ENCODE measurements at places on chromosomes 7 and 10.

DNA sequence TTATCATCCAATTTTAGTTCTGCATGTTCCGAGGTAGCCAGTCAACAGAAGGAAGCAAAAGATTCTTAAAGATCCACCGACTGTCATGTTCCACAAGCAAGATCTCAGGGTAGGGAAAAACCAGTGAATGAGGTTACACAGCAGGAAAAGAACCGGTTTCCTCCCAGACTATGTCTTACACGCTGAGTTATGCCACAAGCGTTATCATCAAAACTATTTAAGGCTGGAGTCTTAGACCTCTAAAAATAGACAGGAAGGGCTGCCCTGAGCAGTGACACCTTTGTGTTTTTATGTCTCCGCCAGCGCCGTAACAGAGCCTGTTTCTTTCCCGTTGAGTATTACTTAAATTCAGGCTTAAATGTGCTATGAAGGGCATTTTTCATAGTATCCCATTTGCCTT, 48.3 kb downstream of the PROSER2 start:
- DNase-seq: no peak

DNA sequence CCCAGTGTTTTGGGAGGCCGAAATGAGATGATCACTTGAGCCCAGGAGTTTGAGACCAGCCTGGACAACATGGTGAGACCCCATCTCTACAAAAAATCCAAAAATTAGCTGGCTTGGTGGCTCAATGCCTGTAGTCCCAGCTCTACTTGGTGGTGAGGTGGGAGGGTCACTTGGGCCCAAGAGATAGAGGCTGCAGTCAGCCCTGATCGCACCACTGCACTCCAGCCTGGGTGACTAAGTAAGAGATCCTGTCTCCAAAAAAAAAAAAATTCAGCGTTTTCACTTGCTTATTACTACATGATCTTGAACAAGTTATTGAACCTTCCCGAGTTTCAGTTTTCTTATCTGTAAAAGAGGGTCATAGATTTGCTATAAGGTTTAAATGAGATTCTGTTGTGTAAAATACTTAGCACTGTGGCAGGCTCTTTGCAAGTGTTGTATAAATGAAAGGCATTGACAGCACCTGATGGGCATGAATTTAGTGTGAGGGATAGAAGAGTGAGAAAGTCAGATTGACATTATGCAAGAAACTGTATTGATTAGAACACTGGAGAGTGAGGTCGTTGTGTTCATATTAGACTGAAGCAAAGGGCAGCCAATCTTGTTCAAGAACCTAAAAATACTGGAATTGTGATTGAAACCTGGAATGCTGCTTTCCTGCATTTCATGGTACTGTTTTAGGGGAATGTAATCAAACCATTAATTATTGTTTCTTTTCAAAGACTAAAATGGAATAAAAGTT, 136.8 kb downstream of the LCOR start:
- DNase-seq: no peak

DNA sequence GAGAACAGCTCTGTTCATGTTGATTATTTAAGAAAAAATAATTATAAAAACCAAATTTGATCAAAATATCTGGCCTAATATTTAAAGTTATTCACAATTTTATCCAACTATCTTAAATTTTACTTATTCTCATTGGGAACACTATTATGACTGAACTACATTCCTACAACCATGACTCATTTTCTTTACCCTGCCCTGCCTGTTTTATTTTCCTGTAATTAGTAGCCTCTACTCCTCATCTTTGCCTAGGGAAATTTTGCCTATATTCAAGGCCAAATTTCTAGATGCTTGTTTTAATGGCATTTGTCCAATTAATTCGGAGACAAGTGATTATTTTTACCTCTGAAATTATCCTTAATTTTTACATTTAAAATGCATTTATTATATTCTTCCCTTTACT, 289.7 kb upstream of the TMEM229A start:
- DNase-seq: no peak

DNA sequence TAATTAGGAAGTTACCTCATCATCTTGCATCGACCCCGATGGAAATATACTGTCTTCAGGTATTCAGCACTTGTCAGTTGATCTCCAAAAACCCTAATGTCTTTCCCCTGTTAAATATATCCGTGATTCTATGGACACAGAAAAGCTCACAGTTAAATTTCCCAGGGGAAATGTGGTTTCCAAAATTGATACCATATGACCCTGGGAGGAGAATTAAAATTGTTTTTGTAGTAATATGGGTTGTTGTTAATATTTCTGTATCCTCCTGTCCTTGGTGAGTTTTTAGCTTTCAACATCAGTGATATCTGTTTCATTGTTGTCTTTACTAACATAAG, 132.1 kb downstream of the CELF2 start:
- no peak for DNase-seq

DNA sequence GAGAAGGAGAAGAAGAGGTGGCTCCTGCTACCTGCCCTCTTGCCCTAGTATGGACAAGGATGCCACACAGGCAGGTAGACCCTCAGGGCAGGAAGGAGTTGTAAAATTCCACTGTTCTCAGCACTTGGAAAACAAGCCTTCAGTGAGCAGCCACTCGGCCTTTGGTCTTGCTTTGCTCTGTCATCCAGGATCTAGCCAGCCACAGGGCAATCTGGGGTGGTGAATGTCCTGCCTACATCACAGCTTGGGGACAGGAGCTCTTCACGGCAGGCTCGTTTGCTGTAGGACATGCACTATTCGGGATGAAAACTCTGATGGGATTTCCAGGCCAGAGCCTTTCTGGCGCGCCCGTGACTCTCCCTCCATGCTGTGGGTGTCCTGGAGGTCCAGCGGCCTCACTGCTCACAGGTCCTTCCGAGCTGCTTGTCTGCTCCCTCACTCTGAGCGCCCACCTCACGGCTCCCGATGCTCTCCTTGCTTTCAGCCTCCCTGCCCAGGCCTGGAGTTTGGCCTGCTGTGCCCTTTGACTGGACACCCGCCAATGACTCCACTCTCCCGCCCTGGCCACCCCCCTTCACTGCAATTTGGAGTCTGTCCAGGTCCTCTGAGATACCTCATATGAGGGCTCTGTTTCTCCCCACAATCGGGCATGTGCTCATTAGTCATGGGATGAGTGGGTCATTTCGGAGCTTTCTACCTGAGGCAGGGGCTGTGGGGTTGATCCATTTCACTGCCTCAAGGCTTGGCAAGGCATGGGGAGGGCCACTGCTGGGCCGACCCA, 227.2 kb upstream of the GRB10 start:
- DNase-seq: no peak

DNA sequence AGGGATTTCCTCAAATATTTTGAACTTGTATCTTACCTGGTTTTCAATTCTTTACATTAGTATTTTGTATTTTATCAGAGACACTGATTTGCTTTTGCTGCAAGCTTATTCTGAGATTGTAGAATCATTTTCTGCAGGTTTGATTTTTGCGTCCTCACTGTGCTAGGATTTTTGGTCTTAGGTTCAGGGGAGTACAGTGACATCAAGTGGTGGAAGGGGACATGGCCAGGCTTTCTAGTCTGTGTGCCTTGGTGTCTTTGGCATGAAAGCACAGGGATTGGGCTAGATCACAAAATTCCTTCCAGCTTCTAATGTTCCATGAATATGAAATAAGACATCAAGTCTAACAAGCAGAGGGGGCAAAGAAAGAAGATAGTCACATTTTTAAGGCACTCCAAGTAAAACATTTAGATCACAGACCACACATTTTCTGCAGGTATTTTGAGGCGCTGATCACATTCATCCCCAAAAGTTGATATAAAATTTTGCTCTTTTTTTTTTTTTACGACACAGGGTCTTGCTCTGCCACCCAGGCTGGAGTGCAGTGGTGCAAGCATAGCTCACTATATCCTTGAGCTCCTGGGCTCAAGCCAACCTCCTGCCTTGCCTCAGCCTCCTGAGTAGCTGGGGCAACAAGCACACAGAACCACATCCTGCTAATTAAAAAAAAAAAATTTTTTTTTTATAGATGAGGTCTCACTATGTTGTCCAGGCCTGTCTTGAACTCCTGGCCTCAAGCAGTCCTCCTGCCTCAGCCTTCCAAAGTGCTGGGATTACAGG, 124.4 kb downstream of the PON1 start:
- DNase-seq: peak; percentile 80
